Left renal cortex interstitium (tissue), 4 donors: ENCODE measurements at places on chromosomes 6 and 20. TPM values are rescaled to one million over a fixed set of nuclear protein-coding genes. Genes with fewer than 3 reads are reported as not detected.

- peak; percentile 44 for DNase-seq
These were observed 108.5 kb downstream of the MAN1A1 start for GRCh38 chr6:119241111-119241465.

DNA sequence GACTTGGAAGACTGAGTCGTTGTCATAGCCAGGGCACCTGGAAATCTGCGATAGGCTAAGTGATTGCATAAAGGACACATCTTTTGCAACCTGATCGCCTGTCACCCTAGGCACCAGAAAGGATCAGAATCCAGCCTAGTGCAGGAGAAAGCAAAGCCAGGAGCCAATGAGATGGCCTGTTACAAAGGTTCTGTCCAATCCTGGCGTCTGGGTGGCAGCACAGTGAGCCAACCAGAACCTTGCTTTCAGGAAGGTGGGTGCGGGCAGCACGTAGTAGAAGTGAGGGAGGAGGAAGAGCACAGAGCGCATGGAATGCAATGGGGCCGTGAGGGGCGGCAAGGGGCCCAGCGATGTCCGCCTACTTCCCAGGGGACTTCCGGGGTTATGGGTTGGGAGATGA is 120.4 kb upstream of the GGTLC1 start:
- no peak for DNase-seq

DNA sequence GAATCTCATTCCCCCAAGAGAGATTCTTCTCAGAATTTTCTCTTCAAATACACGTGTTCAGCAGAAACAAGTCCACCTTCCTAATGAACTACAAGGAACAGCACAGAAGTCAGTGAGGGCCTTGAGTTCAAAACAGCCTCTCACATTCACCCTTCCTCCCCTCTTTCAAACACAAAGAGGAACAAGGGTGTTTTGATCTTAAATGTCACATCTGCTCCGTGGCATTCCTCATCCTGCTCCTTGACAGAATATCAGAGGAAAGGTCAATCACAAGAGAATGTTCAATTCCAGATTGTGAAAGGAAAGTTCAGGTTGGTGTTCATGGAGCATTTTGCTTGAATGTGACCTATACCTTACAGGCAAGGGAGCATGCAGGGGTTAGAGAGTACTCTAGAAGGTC is 35.6 kb upstream of the FAM210B start:
- no peak for DNase-seq

TFAP2C gene
- polyA plus RNA-seq: 1.2 TPM

GRCh38 chr6:151847064-151847463 is 39.6 kb downstream of the ESR1 start:
- DNase-seq: peak; percentile 45

ESF1 gene
- 27.4 TPM for polyA plus RNA-seq

- DNase-seq: no peak
These were observed 32.2 kb downstream of the PMEPA1 start for GRCh38 chr20:57677584-57677982.

DNA sequence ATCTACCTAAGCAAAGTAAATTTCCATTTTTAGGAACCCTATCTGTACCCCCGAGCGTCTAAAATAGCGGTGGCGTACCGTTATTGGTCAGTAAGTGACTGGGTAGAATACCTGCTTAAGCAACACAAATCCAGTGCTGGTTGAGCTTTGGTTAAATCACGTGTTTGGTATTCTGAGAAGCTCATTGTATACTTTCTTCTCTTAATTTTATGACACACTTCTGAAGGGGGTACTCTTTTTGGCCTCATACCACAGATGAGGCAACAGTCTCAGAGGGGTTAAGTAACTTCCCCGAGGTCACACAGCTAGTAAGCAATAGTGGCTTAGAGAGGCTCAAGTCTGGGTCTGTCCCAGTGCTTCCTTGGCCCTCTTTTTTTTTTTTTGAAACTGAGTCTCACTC is 151.2 kb downstream of the TFAP2C start:
- no peak for DNase-seq

DNA sequence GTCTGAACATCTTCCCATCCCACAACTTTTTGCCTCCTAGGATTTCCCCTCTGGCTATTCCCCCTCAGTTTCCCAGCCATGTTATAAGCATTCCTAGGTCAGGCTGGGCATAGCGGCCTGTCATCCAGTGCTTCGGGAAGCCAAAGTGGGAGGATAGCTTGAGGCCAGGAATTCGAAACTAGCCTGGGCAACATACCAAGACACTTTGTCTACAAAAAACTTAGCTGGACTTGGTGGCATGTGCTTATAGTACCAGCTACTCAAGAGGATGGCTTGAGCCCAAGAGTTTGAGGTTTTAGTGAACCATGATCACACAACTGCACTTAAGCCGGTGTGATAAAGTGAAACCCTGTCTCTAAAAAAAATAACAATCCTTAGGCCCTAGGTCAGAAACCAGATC is 447.4 kb downstream of the KIF16B start:
- no peak for DNase-seq

DNA sequence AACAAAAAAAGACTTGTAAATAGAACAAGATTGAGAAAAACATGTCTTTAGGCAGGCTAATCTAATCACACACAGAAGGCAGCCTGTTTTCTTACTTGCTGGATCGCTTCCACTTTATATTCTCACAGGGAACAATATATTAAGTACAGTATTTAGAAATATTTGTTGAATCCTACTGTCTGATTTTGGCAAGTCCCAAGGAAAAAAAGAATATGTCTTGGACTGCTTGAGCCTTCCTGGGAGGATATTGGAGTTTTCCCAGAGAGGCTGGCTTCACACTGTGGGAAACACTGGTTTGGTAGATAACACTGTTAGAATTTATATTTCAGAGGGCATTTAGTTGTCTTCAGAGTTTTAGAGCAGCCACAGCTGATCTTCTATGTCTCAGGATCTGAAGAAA is 229.7 kb downstream of the PRL start:
- DNase-seq: no peak

DNA sequence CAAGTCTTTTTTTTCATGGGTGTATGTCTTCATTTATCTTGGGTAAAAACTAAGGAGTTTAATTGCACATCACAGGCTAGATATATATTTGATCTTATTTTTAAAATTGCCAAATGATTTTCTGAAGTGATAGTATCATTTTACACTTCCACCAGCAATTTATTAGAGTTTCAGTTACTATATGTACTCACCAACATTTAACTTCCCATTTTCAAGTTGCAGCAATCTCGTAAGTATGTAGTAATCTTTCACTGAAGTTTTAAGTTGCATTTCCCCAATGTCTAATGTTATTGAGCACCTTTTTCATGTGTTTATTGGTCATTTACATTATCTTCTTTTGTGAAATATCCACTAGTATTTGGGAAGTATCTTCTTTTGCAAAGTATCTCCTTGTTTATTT is 277.4 kb upstream of the CNR1 start:
- DNase-seq: no peak

DNA sequence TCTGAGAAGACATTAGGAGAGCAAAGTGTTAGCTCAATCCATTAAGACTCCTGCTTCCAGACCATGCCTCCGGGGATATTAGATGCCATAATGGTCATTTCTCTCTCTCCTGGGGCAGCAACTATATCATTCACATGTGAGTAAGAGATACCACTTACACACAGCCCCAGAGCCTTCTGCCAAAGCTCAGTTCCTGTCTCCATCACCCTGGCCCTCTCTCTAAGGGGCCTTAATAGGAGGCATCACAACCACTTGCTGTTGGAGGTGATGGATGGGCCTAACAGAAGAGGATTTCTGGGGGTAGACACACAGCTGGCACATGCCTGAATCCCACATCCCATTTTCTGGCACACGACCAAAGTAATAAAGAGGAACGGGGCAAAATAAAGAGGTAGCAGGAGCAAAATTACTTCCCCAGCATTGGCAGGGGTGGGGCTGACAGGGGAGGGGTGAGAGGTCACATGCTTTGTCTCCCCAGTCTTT is 34.0 kb upstream of the VSTM2L start:
- no peak for DNase-seq

DNA sequence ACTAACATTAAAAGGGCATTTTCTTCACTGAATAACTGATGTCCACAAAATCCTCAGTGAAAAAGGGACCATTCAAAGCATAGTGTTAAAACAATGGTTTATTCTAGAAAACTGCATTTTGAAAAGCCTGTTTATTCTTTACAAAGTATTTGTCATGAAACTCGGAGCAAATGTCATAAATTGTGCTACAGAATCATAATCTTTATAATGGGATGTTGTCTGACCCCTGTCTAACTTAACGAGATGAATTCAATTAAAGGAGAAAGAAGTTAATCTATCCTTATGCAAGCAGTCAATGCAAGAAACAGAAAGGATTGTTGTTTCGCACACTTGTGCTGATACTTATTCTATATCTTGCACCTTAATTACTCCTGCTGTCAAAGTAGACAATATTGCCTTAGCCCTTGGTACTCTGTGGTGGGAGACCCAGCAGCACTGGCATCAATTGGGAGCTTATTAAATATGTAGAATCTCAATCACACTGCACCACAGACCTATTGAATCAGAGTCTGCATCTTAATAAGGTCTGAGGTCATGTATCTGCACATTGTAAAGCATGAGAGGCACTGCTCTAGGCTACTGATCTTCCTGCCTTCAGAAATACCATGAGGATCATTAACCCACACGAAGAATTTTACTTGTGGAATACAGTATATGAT is 708.3 kb downstream of the HDGFL1 start:
- no peak for DNase-seq

ATG5 gene
- polyA plus RNA-seq: 45.5 TPM

NHLRC1 gene
- polyA plus RNA-seq: 1.7 TPM

UBE2C gene
- 64.0 TPM for polyA plus RNA-seq

- DNase-seq: no peak
These were observed 45.6 kb downstream of the EYA4 start for GRCh38 chr6:133286765-133287164.

TNFAIP3 gene
- polyA plus RNA-seq: 9.3 TPM

DNA sequence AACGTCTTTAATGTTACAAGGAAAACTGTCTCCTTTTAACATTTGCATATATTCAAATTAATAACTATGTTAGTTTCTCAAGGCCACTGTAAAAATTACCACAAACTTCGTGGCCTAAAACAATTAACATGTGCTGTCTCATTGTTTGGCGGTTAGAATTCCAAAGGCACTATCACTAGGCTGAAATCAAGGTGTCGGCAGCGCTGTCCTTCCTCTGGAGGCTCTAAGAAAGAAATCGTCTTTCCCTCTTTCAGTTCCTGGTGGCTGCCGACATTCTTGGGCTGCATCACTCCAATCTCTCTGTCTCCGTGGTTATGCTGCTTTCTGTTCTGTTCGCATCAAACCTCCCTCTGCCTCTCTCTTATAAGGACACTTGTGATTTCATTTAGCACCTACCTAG is 4.2 kb downstream of the TPD52L1 start:
- no peak for DNase-seq

KIAA0408 gene
- 3.3 TPM for polyA plus RNA-seq

ASIP gene
- 0.58 TPM for polyA plus RNA-seq

KCNQ5 gene
- 0.24 TPM for polyA plus RNA-seq

LAMP5 gene
- polyA plus RNA-seq: 5.6 TPM

DNA sequence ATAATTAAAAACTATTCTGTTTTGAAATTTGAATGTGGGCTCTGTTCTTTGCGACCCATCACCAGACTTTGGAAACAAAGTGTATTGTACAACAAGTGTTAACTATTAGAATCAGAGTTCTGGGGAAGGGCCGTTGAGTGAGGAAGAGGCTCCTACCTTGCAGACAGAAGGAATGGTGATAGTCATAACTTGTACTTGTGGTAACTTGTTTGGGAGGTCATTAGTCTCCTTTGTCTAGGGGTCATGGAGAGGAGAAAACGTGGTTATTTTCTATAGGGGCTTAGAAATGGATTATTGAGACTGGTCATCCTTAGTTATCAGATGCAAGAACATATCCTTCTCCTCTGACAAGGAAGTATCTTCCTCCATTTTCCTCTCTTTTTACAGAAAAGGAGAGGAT is 174.8 kb downstream of the BMP2 start:
- no peak for DNase-seq

FNDC1 gene
- polyA plus RNA-seq: 6.8 TPM

- no peak for DNase-seq
These were observed 9.6 kb downstream of the CCM2L start for GRCh38 chr20:32019563-32020463.

DNA sequence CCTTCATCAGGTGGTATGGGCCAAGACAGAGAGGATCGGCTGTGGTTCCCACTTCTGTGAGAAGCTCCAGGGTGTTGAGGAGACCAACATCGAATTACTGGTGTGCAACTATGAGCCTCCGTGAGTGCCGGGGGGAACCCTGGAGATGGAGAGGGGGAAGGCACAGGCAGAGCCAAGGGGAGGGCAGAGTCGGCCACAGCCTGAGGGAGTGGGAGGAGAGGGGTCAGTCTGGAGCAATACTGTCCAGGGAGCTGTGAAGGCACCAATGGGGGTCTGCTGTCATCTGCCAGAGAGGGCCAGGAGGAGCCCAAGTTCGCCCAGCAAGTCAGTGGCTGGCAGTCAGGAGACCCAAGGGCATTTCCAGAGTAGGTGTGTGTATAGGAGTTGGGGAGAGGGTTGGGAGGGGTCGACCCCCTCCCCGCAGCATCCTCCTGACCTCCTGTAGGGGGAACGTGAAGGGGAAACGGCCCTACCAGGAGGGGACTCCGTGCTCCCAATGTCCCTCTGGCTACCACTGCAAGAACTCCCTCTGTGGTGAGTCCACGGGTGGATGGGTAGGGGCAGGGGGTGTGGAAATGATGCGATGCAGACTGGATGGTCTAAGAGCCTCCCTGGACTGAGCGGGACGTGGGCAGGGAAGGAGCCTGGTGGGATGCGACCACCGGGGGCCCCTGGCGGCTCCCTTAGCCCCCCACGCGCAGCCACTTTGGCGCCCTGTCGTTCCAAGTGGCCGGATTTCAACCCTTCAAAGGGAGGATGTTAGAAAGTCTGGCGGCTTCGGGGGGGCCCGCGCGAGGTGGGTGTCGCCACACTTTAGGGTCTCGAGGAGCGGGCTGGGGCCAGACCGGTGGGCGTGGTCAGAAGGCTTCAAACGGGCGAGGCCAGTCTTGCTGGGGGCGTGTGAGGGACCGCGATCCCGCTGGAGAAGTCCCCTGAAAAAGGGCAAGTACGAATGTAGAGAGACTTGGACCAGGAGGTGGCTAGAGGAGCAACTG is 7.2 kb downstream of the PI16 start:
- no peak for DNase-seq

DNA sequence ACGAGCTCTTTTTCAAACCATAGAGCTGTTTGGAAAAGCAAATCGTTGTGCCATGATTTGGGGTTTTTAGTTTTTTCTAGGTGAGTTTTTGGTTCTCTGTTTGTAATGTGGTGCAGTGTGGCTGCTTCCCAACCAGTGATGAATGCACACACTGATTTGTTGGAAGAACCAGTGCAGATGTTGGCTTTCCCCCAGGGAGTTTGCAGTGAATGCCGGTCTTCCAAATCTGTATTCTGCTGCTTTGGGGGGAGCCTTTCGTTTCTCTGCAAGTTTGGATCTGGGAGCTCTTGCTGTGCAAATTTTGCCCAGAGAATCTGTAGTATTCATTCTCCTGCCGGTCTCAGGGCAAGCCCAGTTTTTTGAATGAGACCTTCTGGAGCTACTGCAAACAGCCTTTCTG is 14.5 kb downstream of the HECA start:
- DNase-seq: no peak

DNA sequence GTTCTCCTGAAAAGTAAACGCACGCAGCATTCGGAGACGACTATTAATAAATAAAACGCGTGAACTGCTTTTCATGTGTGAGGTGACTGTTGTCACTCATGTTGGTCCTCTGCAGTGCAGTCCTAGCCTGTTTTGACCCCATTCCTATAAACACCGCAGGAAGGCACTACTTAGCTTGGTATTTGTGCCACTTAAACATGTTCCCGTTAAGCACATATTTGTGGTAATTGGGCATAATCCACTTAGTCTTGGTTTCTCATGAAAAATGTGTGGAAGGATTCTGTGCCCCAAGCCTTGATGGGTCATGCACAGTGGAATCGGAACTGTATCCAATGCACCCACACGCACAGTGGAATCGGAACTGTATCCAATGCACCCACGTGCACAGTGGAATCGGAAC is 313.9 kb downstream of the THBS2 start:
- DNase-seq: no peak

GRCh38 chr6:34672657-34673043 is 23.9 kb downstream of the ILRUN start:
- DNase-seq: no peak
